SHP77 (cell line): ENCODE measurements at places on chromosomes 11 and 22.

DNA sequence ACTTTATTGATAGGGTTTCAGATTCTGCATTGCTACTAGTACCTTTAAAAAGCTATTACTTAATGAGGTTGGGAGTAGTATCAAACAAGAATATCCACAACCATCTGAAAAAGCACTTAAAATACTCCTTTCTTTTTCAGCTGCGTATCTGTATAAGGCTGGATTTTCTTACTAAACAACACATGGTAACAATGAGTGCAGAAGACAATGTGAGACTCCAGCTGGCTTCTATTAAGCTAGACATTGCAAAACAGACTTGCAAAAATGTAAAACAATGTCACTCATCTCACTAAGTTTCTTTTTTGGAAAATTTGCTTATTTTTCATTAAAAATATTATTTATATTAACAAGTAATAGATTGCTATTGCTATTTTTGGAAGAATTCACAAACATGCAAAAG lies 132.6 kb downstream of the WNT11 start:
- DNase-seq, result no peak

DNA sequence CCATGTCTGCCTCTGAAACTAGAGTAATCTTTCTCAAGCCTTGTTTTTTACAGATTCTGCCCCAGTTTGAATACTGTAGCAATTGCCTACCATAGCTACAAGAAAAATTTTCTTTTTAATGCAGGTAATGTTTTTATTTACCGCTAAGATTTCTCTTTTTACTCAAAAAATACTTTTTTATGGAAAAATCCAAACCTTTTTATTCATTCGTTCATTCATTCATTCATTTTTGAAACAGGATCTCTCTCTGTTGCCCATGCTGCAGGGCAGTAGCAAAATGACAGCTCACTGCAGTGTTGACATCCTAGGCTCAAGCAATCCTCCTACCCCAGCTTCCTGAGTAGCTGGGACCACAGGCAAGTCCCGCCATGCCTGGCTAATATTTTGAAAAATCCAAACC lies 2.7 kb upstream of the CPT1A start:
- no peak for DNase-seq

GRCh38 chr11:61495801-61496601 lies 12.5 kb upstream of the LRRC10B start:
- peak; percentile 95 for DNase-seq

GRCh38 chr22:44143105-44143474 lies 37.6 kb upstream of the PARVG start:
- no peak for DNase-seq

DNA sequence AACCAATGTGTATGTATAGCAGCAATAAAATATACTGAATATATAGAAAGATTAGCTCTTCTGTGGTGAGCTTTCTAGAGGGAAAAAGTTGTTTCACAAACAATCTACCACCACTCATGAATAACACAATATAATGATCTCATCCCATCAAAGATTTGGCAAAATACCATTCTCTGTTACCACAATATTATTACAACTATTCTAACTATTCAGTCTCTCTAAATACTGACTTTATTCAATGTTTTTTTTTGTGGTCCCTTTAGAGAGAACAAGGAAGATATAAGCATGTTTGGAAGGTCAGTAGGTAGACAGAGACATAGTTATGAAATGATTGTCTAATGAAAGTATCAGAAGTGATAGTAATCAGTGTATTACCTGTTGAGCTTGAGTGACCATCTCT lies 7.8 kb downstream of the CCDC90B start:
- no peak for DNase-seq

DNA sequence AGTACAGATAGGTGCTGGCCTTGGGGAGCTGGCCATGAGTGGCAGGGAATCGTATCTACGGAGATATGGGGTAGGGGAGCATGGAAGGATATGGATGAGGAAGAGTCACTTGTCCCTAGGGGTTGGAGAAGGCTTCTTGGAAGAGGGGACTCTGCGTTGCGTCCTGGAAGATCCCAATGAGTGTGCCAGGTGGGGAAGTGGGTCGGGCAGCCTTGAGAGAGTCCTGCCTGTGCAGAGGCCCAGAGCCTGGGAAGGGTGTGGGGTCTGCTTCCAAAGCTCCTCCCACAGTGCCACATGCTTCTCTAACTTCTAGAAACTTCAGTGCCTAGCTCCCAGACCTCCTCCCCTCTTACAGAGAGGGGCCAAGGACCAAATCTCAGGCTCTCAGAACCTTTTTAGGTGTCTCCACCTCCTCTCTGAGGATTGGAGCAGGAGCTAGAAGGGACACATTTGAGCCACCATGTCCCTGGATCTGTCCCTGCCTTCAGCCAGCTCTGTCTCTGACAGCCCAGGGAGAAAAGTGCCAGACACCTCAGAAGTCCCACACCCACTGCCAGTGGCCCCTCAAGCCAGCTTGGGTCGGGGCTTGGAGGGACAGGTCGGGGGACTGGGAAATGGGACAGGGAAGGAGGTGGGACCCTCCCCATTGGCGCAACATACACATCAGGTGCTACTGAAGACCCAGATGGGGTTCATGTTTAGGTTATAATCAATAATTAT lies 11.0 kb downstream of the RHBDD3 start:
- no peak for DNase-seq

GRCh38 chr11:61476371-61476770 lies 32.2 kb upstream of the LRRC10B start:
- DNase-seq, result no peak

DNA sequence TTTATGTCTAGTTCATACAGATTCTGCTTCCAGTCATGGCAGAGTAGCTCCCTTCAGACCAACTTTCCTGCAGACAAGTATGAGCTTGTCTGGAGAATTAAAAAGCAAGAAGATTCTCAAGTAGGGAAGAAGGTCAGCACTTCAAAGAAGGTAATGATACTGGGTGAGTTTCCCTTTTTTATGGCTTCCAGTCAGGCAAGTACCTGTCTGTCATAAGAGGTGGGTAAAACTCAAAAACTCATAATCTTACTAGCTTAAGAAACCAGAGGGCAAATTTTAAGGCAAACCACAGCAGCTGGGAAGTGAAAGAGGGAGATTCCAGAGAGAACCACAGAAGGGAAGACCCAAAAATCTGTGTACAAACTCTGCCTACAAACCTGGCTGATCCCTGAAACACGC lies 54.2 kb downstream of the DENND5A start:
- no peak for DNase-seq

DNA sequence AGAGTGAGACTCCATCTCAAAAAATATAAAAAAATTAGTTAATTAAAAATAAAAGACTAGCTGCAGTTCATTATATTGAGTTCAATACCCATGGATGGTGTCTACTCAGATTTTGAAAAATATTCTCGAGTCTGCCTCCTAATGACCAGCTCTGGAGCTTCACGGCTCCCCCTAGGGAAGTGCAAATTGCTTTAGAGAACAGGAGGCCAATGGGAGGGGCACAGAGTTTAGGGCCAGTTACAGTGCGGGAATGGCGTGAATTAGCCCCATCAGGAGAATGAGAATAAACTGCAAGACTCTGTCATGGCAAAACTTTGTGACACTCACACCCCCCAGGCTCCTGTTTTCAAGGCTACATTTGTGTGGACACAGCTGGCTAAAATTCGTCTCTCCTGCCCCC lies 4.6 kb downstream of the FGF4 start:
- no peak for DNase-seq

GRCh38 chr11:25769287-25769686 lies 562.6 kb upstream of the ANO3 start:
- DNase-seq, result no peak

DNA sequence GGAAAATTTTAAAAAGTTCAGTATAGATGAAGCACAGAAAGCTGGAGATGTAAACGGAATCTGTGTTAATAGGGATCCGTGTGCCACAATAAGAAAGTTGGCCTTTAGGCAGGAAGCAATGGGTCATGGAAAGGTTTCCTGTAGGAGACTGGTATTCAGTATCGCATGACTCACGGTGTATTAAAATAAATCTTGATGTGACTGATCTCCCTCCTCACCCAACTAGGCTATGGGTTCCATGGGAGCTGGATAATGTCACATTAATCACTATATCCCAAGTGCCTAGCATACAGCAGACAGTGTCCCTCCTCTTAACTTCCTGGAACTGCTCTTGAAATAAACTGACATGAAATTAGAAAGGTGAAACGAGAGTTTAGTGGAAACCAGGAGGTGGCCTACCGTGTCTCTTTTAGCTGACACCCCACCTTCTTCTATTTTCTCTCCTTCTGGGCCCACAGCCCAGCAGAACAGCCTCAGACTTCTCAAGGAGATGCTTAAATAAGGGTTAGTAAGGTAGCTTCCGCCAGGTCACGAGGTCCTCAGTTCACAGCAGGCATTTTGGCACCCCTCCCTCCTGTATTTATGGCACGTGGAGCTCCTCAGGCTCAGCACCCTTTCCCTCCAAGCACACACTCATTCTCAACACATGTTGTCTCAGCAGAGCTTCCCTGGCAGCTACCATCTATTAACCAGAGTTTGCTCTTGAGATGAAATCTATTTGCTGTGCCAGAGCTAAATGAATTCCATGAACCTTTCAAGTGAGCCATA lies 118.8 kb downstream of the NXPE2 start:
- DNase-seq, result no peak

GRCh38 chr22:39560127-39560526 lies 10.4 kb upstream of the CACNA1I start:
- no peak for DNase-seq
